Peyer's patch (tissue), 4 donors: ENCODE measurements at places on chromosomes 16 and 17.

DNA sequence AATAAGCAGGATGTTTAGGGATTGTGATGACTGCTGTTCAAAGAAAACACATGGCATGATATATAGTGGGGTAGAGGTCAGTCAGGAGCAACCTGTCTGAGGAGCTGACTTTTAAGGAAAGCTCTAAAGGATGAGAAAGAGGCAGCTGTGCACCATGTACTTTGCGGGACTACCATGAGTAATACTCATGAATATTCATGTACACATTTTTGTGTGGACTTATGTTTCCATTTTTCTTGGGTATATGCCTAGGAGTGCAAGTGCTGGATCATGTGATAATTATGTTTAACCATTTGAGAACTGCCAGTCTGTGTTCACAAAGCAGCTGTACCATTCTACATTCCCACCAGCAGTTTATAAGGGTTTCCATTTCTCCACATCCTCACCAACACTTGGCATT is 35.8 kb downstream of the BEAN1 start:
- DNase-seq: no peak

- no peak for DNase-seq
Measured at GRCh38 chr16:49489686-49490320, 116.2 kb downstream of the C16orf78 start.

GRCh38 chr17:15892244-15892643 is 52.7 kb upstream of the ADORA2B start:
- no peak for DNase-seq

DNA sequence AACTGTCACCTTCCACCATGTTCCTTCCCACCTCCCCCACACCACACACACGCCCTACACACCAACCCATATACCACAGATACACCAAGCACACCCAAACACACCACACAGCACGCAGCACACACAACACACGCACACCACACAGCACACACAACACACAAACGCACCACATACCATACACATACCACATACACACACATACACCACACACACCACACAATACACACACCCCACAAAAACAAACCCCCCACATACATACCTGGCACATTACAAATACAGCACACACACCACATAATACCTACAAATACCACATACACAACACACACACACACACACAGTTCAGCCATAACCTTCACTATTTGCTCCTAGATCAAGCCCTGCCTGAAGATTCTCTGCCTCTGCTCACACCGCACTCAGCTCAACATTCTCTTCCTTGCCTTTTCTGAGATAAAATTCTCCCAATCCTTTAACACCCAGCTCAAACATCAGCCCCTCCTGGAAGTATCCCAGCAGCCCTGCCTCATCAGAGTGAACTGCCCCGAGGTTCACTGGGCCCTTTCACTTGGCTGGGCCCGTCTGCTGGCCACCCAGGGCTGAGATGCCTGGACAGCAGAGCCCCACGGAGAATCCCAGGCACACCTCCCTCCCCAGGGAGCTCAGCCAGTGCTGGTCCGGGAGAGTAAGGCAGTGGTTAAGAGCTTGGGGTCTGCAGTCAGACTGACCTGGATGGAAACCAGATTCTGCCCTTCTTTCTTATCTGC is 31.9 kb upstream of the CPNE2 start:
- no peak for DNase-seq

GRCh38 chr17:80605326-80606066 is 60.9 kb downstream of the RPTOR start:
- no peak for DNase-seq

DNA sequence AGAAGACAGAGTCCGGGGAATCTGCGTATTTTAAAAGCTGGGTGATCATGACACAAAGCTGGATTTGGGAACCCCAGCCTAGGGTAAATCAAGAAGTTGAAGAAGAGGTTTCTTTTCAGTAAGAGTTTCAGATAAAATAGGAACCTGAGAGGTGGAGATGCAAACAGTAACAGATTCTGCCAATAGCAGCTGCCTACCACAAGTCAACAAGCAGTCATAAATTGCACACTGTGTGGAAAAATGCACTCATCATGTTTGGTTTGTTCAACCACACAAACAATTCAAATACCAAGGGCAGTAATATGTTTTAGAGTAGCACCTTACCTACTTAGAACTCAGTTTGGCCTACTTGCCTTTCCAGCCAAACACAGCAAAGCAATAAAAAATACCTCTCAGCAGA is 14.0 kb downstream of the MYO1D start:
- DNase-seq: no peak

DNA sequence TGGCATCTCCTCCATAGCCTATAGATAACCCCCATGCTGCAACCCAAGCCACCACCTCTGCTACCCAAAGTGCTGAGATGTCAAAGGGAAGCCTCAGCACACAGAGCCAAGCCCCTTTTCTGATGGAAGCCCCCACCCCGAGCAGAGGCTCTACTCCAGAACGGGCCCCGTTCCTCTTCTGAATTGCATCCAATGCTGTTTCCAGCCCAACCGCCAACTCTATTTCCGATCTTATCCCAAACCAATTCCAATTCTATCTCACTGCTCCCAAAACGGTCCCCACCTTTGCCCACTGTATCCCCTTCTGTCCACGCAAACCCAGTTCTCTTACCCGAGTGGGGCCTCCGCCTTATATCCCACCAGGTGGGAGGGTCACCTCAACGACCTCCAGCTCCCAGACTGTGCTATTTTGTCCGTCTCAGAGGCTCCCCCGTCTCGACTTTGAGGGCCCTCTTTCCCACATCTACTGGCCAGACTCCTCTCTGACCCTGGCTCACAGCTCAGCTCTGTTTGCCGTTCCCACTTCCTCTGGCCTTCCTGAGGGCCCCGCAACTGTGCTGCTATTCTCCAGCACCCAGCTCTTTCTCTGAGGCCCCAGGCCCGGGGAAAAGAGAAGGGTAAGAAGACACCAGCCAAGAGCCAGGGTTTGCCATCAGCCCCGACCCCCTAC is 487 bp downstream of the SRL start:
- DNase-seq: peak; percentile 34

DNA sequence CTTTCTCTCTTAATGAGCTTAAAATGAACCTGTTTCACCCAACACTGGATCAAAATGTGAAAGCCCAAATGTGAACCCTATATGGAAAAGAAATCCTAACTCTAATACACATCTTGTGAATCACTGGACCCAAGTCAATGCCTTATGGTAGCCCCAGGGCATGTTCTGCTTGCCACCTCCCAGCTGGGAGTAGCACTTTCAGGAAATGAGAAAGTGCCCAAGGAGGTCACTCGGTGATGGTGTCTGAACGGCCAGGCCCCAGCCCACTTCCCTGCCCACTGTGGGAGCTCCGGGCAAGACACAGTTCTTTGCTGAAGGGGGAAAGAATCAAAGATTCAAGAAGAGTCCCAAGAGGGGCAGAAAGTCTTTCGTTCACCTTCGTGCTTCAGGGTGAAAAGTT is 46.1 kb downstream of the GTF3C1 start:
- DNase-seq: no peak

- DNase-seq: peak; percentile 41
Measured at GRCh38 chr16:69566240-69566980, 644 bp downstream of the NFAT5 start.

- DNase-seq: no peak
Measured at GRCh38 chr16:86299882-86300610, 210.3 kb upstream of the FOXF1 start.

DNA sequence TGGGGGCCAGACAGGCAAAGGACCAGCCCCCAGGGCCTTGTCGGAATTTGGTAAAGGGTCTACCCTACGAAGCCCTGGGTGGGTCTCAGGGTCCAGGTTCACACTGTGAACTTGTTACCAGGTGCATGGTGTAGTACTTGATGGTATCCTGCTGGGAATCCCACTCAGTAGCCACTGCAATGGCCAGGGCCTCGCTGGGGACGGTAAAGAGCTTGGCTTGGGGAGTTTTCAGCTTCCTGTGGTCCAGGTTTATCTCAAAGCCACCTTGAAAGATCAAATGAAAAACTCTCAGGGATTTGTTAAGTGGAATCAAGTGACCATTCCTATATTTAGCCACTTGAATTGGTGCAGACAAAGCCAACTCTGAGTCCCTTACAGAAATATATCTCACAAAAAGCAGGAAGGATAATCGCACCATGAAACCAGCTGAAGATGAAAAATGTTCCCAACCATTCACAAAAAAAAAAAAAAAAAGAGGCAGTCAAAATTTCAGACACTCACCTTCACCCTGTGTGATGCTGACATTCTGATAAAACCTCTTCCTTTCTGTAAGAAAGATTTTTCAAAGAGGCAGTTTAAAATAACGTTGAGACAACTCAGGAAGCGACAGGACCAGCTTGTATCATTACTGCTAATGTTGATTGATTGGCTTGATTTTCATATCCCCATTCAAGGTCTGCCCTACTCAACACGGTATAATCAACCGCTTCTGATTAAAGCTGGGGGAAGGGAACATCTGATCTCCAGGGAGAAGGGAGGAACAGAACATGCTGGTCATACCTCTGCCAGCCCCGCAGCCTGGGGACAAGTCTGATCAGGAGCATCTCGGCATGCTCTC is 10.6 kb downstream of the ATPAF2 start:
- DNase-seq: no peak

DNA sequence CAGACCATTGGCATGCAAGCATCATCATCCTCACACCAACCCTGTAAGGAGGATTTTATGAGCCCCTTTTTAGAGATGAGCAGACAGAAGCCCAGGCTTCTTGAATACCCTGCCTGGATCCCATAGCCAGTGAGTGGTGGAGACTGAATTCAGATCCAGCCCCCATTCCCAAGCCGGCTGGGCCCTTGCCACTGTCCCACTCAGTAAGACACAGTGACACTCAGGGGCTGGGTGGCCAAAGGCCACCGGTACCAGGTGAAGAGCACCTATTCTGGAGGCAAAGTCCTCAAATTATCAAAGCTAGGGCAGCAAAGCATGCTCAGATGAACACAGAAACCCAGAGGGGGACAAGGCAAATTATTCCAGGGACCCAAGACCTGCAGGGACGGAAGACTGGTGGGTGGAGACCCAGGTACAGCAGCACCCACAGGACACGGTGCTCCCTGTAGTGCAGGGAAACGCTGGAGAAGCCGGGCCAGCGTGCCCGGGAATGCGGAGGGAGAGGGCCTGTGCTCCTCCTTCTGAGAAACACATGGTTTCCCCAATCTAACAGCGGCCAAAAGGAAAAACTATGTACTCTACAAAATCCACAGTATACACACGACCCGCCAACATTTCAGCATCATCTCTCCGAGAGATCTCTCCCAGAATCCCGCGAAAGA is 33.2 kb upstream of the CRHR1 start:
- DNase-seq: no peak

DNA sequence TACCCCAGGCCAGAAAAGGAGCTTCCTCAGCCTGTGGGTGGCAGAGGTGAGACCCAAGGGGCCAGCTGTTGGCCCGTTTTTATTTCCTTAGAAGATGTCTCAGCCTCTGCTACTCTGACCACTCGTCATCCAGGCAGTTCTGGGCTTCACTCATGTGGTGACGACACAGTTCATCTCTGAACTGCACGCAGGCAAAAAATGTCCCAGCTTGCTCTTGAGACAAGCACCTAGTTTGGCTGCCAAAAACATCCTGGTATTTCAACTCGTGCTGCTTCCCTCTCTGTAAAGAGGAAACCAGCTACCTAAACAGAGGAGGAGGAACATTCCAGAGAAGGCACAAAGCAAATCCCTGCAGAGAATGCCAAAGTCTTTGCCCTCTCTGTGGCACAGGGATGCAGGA is 125.7 kb downstream of the XYLT1 start:
- no peak for DNase-seq

- no peak for DNase-seq
Measured at GRCh38 chr16:86884390-86884650, 306.0 kb downstream of the FOXL1 start.

DNA sequence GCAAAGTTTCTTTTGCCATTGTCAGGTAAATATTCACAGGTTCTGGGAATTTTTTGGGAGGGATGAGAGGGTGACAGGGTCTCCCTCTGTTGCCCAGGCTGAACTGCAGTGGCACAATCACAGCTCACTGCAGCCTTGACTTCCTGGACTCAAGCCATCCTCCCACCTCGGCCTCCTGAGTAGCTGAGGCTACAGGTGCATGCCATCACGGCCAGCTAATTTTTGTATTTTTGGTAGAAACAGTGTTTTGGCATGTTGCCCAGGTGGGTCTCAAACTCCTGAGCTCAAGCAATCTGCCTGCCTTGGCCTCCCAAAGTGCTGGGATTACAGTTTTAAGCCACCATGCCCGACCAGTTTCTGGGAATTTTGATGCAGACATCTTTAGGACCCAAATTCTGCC is 53.0 kb downstream of the IQCK start:
- DNase-seq: no peak

DNA sequence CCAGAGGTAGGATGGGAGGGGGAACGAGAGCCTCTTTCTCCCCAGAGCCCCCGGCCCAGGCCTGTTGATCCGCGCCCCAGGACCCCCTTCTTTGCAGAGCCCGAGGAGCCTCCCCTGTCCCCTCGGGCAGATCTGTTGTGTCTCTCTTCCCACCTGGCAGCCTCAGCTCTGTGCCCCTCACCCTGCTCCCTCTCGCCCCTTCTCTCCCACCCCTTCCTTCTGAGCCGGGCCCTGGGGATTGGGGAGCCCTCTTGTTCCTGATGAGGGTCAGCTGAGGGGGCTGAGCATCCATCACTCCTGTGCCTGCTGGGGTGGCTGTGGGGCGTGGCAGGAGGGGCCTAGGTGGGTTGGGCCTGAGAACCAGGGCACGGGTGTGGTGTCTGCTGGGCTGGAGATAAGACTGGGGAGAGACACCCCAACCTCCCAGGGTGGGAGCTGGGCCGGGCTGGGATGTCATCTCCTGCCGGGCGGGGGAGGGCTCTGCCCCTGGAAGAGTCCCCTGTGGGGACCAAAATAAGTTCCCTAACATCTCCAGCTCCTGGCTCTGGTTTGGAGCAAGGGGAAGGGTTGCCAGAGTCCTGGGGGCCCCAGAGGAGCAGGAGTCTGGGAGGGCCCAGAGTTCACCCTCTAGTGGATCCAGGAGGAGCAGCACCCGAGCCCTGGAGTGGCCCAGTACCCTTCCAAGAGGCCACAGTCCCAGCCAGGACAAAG is 65.4 kb downstream of the MRC2 start:
- DNase-seq: no peak

- no peak for DNase-seq
Measured at GRCh38 chr17:6599364-6599763, 41.1 kb downstream of the KIAA0753 start.

- DNase-seq: no peak
Measured at GRCh38 chr17:2946144-2946543, 117.3 kb downstream of the OR1D5 start.
